CD4-positive, alpha-beta T cell treated with Interleukin-6 at 100 ng/mL for 8 hours (primary cell): ENCODE measurements at places on chromosomes 1 and 21.

DNA sequence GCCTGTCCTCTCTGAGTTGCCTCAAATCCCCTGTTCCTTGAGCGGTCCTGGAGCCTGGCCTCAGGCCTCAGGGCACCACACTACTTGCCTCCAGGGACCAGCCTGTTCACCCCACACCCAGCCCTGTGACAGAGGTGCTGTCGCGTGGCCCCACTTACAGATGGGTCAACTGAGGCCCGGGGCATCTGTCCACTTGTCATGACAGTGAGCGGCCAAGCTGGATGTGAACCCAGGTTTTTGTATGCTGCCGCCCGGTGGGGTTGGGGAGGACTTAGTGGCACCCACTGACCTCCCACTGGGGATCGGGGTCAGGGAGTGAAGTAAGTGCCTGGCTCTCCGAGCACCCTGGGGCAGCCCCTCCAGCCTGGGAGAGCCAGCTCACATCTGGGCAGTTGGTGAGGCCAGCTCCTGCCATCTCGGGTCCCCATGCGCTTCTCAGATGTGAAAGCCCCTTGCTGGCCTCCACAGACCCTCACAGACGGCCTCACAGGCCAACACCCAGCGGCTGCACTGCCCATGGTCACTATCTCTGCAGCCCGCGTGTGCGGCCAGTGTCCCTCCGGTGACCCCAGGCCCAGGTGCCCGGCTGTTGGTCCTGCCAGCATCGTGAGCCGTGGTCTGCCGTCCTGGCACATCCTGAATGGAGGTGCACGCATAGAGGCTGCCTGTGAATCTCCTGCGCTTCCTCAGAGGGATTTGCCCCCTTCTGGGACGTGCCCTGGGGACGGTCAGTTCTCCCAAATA is 9.3 kb upstream of the FAAP20 start:
- DNase-seq, result no peak

DNA sequence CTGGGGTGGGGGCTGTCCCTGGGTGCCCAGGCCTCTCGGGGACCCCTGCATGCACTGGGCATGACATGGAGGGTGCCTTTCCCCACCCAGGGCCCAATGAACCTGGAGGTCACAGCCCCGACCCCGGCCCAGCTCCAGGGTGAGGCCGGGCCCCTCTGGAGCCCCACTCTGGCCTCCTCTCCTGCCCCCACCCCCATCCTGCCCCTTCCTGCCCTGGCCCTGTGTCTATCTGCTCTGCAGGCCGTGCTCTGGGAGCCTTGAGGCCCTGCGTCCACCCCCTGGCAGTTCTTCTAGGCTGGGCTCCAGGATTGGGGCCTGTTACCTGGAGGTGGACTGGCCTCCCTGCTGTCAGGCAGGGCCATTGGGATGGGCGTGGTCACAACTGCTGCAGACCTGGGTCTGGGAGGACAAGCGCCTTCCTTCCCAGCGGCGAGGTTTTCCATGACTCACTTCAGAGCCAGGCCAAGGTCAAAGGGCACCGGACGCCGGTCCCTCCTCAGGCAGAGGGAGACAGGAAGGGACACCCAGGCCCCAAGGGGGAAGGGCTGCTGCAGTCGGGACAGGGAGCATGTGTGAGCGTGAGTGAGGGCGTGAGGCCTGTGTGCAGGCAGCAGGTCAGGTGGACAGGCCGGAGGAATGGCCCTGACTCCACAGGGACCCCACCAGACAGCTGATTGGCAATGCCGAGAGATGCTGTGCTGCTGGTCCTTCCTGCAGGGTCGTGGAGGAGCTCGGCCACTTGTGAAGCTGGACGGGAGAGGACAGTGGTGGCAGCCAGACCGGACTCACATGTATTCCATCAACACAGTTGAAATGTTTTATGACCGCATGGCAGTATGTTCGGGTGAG is 31.1 kb upstream of the POFUT2 start:
- DNase-seq, result no peak

GRCh38 chr1:52603630-52604029 is 1.5 kb downstream of the GPX7 start:
- no peak for DNase-seq

- no peak for DNase-seq
Observed at GRCh38 chr1:1347663-1348419, 1.4 kb downstream of the DVL1 start.

- no peak for DNase-seq
Observed at GRCh38 chr1:7117399-7118281, 332.4 kb downstream of the CAMTA1 start.

DNA sequence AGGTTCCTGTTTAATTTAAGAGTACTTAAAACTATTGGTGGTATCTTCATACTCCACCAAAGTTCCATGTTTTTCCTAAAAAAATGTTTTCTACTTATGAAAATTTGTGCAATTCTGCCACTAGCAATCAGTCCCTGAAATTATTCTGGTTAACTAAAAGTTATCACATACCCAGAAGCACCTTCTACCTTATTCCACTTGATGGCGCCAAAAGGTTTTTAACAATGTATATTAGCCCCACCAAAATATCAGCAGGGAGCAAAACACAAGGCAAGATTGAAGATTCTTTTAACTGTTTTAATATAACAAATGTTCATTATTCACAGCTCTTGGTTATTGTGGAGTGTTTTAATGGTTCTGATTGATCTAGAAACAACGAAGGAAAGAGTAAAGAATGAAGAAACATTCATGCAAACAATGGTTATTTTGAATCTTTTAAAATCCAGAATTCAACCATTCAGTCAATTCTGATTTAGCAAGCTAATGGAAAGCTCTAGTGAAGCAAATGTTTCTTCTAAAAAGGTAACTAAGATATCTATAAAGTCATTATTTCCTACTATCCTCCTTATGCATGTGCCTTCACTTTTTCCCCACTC is 67.2 kb downstream of the TTLL7 start:
- DNase-seq, result peak; percentile 41

DNA sequence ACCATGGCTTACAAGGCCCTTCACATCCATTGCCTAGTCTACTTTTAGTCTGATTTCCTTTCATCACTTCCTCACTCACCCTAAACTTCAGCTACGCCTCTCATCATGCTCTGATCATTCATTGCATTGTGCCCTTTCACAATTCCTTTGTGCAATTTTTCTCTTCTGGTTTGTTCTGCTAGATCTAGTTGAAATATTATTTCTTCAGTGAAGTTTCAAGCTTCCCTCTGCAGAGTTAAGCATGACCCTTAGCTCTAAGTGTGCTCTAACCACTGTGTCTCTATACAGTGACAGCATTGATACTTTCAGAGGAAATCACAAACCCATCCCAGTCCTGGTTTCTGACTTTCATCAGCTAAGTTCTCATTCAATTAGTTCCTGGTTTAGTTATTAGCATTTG is 166.1 kb downstream of the PLA2G4A start:
- no peak for DNase-seq

DNA sequence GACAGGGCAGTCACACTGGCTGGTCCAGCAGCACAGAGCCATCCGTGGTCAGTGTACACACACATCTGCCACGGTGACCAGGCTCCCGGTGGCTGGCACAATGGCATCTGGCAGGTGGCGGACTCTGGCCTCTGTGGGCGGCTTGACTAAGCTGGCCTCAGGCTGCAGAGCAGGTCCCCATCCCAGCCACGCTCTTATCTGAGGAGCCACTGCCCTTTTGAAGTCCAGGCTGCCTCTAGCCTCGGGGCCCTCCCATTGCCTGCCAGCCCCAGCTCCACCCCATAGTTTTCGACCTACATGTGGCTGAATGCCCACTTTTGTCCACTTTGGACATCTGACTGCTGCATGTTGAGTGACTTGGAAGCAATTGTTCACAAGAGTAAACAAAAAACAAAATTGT is 29.9 kb upstream of the EDN2 start:
- no peak for DNase-seq

DNA sequence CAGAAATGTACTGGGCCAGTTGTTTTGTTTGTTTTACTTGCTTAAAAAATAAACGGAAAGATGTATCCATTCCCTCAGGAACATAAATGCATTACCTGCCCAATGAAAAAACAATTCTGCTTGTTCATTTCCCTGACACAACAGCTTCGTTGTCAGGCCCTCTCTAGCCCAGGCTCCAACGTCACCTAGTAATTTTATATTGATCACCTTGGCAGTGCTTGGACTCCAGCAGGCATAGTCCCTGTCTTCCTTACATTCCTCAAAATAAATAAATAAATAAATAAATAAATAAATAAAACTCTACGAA is 1.2 kb downstream of the CEP170 start:
- peak; percentile 9 for DNase-seq

DNA sequence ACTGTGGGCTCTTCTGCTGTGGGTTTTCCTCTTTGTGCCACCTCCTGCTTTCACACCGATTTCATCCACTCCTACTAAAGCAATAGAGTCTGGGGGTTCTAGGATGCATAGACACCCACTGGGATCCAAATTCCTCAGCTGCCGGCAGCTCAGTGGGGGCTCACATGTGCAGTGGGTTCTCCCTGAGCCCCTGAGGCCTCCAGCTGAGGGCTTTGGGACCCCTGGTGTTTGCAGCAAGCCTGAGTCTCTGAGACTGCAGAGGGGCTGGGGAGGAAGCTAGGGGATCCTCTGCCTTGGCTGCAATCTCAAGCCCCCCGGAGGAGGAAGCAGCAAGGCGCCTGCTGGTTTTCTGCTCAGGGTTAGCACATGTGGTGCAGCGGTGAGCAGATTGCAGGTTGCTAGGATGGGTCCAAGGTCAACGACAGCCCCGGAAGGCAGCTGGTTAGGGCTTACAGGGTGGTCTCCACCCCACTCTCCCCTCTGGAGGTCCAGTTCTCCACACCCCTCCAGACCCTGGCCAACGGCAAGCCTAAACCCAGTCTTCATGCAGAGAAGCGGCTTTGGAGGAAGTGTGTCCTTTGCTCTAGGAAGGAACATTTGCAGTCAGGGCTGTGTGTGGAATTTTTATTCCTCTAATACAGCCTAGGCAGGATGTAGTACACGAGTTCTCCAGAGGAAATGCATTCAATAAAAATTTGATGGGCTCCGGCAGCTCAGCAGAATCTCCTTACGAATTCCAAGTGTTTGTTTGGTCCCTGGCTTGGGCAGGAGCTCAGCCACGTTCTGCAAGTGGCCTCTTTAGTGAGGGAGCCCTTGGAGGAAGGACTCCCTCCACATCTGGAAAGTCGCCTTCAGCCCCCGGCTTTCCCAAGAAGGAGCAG is 269.1 kb upstream of the VAMP3 start:
- no peak for DNase-seq

GRCh38 chr21:28177124-28177523 is 815.6 kb downstream of the LTN1 start:
- no peak for DNase-seq

GRCh38 chr1:107691540-107691939 is 273.4 kb downstream of the VAV3 start:
- DNase-seq, result no peak

DNA sequence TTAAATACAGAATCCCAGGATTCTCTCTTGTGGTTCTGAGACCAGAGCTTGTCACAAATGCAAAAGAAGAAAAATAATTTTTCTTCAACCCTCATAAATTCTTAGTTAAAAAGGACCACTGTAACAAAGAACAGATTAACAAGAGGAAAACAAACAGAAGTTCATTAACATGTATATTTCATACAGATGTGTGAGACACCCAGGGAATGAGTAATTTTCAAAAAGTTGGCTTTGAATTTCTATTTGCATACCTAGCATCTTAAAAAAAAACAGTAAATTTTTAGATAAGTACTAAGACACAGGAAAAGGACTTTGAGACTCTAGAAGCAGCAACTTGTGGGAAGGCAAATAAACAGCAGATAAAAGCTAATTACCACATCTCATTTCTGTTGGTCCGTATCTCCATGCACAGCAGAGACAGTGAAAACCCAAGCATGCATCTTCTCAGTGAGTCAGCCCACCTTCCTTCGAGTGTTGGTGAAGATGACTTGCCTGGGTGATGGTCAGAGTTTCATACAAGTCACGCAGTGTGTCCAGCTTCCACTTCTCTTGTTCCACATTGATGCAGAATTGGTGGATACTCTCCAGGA is 399.9 kb upstream of the ADAMTS5 start:
- DNase-seq, result no peak

DNA sequence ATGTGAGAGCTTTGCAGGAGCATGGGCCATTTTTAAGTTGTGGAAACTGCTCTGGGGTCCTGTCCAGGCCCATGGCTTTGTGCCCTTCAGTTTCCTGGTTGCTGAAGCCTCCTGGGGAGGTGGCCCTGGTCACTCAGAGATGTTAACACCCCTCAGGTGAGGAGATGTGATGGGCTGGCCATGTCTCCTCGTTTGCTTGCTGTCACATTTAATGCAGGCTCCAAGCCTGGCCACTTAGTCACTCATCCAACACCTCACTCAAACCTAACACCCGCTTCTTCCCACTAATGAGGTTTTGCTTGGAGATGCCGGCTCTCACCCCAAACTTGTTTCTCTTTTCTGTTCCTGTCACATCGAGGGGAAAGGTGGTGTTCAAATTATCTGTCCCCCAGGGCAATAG is 192.7 kb downstream of the PTPRU start:
- DNase-seq, result no peak

DNA sequence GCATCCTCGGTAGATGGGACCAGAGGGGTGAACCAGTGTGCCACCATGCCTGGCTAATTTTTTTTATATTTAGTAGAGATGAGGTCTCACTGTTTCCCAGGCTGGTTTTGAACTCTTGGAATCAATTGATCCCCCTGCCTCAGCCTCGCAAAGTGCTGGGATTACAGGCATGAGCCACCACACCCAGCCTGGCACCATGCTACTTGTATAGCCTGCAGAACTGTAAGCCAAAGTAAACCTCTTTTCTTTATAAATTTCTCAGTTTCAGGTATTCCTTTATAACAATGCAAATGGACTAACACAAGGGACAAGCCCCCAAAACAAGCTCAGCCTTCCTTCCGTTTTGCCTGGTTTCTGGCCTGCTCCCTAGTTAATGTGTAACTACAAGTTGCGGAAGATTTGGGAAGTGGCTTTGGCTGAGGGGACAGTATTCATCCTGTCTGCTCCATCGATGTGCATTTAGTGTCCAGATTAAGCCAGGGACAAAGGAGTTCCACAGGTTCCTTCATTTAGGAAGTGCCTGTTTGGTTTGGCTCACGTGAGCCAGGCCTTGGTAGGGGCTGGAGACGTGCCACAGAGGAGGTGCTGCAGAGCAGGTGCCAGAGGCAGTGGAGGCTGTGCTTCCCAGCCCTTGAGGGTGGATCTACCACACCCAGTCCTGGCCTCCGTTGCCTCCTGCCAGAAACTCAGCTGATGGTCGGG is 4.4 kb downstream of the AVPR1B start:
- DNase-seq, result no peak

- no peak for DNase-seq
Observed at GRCh38 chr1:203519053-203519840, 25.3 kb downstream of the OPTC start.

DNA sequence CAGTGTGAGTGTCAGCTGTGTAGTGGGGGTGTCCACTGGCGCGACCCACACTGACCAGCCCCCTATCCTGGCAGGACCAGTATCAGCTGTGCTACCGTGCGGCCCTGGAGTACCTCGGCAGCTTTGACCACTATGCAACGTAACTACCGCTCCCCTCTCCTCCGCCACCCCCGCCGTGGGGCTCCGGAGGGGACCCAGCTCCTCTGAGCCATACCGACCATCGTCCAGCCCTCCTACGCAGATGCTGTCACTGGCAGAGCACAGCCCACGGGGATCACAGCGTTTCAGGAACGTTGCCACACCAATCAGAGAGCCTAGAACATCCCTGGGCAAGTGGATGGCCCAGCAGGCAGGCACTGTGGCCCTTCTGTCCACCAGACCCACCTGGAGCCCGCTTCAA is 28.1 kb upstream of the KDM4A start:
- DNase-seq, result no peak

GRCh38 chr1:96772349-96772748 is 50.8 kb downstream of the PTBP2 start:
- DNase-seq, result no peak
